ENCODE measurements at places on chromosomes 7 and 10.

DNA sequence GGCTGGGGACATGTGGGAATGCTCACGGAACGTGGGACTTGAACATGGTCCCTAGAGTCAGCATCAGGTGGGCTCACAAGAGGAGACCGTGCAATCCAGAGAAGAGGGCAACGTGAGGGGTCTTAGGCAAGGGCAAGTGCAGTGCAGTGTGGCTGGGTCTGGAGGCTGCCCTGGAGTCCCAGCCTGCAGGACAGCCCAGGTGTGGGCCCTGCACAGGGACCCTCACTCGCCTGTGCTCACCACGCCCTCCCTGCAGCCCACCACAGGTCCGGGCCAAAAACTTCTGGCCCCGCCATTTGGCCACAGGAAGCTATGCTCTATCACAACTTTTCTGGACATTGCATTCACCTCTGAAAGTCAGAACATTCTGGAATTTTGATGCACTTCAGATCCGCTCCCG, 133.5 kb downstream of the PAXIP1 start:
- DNase-seq, result no peak

DNA sequence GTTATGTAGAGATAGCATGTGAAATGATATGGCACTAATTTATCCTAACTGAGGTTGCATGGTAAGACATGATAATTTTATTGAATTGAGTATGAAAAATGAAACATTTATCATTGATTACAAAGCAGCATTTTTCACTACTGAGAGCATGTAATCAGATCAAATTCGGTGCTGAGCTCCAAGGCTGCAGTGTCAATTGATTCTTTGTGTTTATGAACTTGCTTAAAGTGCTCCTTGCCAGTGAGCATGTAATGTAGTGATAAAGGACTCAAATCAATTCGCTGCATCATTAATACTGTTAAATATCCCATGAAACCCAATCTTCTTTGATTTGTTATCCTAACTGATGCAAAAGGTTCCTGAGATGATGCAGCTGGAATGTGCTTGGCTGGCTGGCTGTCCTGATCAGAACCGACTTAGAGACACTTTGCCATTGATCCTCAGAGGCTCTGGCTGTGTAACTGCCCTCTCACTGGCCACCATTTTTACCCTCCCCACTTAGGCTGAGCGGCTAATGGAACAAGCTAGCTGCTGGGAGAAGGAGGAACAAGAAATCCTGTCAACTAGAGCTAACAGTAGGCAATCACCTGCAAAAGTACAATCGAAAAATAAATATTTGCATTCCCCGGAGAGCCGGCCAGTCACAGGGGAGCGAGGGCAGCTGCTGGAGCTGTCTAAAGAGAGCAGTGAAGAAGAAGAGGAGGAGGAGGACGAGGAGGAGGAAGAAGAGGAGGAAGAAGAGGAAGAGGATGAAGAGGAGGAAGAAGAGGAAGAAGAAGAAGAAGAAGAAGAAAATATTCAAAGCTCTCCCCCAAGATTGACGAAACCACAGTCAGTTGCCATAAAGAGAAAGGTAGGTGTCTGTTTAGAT, 89.8 kb upstream of the SAMD8 start:
- no peak for DNase-seq

- DNase-seq, result no peak
Observed at GRCh38 chr7:122743211-122743610, 40.5 kb upstream of the RNF148 start.

DNA sequence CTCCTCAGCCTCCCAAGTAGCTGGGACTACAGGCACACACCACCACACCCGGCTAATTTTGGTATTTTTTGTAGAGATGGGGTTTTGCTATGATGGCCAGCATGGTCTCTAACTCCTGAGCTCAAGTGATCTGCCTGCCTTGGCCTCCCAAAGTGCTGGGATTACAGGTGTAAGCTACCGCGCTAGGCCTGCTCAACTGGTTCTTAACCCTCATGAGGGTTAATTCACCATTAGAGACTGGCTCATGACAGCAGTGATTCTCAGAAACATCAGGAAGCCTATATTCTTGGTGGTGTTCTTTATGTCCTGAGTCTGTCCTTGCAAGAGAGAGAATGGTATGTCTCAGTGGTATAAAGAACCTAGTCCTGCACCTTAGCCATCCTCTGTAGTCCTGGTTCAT, 10.4 kb upstream of the NT5C2 start:
- DNase-seq, result no peak

- no peak for DNase-seq
Observed at GRCh38 chr7:13981070-13981469, 8.4 kb downstream of the ETV1 start.

DNA sequence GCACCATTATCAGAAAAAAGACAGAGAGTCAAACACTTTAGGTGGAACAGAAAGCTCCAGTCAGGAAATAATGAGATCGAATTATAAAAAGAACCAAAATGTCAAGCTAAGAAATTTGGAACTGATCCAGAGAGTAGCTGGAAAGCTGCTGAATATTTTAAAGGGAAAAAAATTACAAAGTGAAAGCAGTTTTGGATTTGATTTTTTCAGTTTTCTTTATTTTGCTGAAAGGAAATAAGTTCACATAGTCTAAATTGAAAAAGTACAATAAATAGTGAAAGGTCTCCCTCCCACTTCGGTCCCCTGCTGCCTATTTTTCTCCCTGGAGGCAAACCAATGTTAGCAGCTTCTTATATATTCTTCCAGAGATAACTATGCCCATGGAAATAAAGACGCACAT, 11.3 kb upstream of the TOMM7 start:
- DNase-seq, result no peak

- DNase-seq, result no peak
Observed at GRCh38 chr10:87921931-87922688, 58.7 kb downstream of the PTEN start.

DNA sequence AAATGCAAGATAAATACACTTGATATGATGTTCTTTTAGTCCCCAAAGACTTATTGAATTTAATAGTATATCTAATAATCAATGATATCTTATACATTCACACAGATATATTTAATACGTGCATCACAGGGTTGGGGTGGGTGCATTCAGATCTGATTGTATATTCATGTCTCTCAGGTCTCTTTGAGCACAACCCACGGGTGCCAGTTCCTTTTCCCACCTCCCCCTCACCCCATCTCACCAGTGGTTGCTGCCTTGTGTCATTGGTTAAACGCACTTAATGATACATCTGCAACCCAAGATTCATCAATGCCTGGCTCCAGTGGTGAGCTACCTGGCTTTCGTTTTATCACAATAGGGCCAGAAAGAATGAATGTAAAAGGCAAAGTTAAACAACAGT, 6.2 kb downstream of the LRIT1 start:
- DNase-seq, result no peak
